ENCODE measurements at places on chromosomes 7 and 10. TPM values are rescaled to one million over a fixed set of nuclear protein-coding genes. Genes with fewer than 3 reads are reported as not detected.

Gene ZNF518A
- 36.7 TPM for total RNA-seq

Gene ADAM8
- total RNA-seq, result 4.1 TPM

Gene CALHM3
- total RNA-seq, result 0.49 TPM

Gene MBLAC1
- 2.0 TPM for total RNA-seq

Gene SLC18A2
- total RNA-seq, result not detected

Gene SH2D4B
- 0.22 TPM for total RNA-seq

Measured in HCT116 (cell line).